ENCODE measurements at places on chromosomes 2 and 18.

DNA sequence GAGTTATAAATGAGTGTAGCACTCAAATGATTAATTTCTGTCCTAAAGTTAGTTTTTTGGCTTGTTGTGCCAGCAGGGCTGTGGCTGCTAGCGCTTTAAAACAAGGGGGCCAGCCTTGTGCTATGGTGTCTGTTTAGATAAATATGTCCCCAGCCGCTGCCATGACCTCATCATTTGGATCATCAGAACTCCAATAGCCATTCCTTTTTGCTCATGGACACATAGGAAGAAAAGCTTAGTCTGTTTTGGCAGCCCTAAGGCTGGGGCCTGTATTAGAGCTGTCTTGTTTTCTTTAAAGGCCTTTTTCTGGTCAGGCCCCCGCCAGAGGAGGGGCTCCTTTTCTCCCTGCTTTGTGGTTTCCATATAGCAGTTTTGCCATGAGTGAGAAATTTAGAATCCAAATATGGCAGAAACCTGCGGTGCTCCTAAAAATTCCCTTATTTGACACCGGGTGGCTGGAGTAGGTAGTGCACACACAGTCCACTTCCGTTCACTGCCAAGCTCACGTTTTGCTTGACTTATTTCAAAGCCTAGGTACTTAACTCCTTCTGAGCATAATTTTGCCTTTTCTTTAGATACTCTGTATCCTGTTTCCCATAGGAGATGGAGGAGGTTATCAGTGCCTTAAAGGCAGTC is 60.4 kb upstream of the SLC35G4 start:
- DNase-seq: no peak

- DNase-seq: no peak
These were observed 292.4 kb downstream of the SP3 start for GRCh38 chr2:173672573-173673340.

DNA sequence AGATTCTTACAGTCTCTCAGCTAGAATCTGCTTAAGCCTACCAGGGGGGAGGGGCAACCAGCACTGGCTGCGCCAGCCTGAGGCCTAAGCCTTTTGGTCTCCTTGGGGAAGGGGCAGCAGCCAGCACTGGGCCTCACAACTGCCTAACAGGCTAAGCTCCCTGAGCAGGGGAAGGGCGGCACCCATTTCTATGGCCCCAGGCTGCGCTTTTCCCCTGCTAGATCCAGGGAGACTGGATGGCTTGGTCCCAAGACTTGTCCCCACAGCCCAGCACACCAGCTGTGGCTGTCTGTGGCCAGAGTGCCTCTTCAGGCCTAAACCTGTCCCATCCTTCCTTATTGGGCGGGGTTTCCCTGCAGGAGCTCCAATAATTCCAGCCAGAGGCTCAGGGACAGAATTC is 1230.3 kb upstream of the CRIM1 start:
- DNase-seq: no peak

GRCh38 chr18:31241900-31242409 is 76.0 kb upstream of the DSG1 start:
- no peak for DNase-seq

DNA sequence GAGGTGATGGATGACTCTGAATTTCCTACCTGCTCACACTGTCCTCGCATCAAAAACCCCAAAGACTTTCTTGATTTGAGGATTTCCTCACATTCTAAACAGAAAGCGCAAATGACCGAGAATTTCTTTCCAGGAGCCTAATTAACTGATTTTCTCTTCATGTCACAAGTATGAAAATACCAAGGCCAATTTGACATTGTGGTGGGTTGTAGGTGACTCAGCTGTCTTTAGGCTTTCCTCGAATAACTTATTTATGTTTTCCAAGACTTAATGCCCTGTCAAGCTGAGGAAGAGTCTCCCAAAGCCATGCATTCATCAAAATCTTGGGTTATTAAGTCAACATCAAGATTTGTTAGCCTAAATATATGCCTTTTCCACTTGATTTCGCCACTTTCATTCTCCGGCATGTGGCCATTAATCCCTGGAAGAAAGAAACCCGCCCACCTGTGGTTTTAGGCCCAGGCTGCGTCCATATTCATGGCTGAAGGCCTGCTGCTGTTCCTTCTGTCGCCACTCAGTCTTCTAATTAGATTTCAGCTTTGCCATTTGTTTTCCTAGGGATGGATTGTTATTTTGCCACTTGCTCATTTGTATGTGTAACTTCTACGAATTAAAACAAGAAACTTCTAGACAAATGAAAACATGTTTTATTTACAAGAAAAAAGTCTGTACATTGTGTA is 84.9 kb downstream of the ST6GAL2 start:
- DNase-seq: no peak

- no peak for DNase-seq
These were observed 253.1 kb upstream of the NXPH2 start for GRCh38 chr2:139033300-139033699.

DNA sequence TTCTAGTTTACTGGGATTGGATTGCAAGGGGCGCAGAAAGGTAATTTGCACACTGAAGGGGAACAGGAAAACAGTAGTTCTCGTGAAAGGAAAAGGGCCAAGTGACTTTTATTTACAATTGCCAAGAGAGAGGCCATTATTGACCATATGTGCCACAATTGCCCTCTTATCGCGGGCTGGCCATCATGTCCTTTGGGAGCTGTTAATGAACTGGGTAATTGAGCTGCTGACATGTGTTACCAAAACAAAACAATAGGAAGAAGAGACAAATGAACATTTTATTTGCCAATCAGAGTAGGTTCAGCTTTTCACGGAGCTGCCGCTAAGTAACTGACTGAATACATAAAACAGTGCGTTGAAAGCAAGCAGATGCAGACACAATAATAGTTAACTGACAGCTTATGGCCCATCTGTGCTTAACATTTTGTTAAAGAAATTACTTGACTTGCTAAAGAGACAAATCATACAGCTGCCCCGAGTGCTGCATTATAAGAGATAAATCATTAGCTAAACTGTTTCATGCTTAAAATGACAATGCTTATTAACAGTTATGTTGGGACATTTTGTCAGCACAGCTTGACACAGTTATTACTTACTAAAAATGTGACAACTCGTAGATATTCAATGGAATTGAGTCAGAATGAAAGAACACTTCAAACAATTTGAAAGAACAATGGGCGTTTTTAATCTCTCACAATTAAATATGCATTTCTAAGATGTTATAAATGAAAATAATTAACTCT is 57.5 kb downstream of the PAX3 start:
- no peak for DNase-seq

DNA sequence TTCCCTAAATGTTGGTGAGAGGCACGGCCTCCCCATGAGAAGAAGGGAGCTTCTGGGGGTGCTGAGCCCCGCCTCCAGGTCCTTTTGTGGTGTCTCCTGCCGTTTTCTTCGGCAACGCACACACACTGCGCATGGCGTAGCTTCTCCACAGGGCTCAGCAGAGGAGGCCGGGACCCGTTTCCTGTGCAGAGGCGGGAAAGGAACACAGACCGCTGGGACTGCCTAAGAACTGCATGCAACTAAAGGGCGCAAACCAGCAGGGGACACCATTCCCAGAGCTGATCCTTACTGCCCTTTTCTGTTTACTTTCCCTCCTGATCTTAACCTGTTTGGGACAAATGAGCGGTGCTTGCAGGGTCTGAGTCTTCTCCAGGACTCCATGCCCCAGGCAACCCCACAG is 90.3 kb upstream of the CAPN13 start:
- DNase-seq: no peak

DNA sequence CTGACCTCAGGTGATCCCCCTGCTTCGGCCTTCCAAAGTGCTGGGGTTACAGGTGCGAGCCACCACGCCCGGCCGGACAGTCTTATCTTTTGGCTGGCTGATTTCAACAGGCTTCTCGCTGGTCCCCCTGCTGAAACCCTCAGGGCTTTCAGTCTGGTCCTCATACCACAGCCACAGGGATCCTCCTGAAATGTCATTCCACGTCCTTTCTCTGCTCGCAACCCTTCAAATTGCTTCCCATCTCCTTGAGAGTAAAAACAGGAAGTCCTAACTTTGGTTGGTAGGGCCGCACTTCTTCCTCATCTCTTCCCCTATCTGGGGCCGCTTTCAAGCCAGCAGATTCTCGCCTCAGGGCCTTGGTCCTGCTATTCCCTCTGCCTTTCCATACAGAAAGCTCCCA is 1.4 kb upstream of the CAB39 start:
- no peak for DNase-seq

- DNase-seq: no peak
These were observed 52.3 kb upstream of the ROCK1 start for GRCh38 chr18:21163647-21164547.

DNA sequence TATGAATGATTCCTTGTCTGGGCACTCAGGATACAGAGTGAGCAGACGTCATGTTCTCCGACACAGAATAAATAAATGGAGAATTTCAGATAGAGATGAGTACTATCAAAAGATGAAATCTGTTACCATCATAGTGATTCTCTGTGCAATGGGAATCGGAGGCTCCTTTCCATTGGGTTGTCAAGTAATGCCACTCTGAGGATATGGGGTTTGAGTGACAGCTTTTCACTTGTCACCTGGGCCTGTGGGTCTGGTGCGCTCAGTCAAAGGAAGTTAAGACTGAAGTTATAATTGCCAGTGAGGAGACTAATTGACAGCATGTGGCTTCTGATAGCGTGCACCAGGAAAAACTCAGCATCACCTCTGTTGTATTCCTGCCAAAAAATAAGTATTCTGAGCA is 387.2 kb downstream of the SOX11 start:
- no peak for DNase-seq

GRCh38 chr2:3008561-3008960 is 369.1 kb downstream of the EIPR1 start:
- no peak for DNase-seq

- DNase-seq: no peak
These were observed 35.6 kb upstream of the B3GNT7 start for GRCh38 chr2:231359948-231360347.

DNA sequence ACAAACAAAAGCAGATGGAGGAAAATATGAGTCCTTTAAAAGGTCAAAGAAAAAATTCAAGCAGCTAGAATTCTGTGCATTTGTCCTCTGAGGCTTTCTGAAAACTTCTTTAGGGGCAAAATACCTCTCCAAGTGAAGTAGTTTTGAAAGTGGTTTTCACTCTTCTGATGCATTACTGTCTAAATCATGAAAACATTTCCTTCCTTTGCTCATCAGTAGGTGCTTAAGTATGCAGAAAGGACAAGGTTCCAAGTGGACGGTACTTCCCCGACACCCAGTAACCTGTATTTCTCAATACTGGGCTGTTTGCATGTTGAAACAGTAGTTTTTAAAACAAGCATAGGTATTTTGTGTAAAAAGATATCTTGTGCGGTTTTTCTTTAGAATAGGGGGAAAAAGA is 189.1 kb upstream of the ERBB4 start:
- DNase-seq: no peak

- no peak for DNase-seq
These were observed at the start of gene ECEL1 for GRCh38 chr2:232487385-232488096. TSS of gene ECEL1 (minus strand) at chr2:232487834. CDS start at chr2:232486653, 1,181 bp downstream.

- no peak for DNase-seq
These were observed 123.1 kb downstream of the PRPF40A start for GRCh38 chr2:152594022-152594766.

GRCh38 chr2:61016392-61017002 is 1.0 kb upstream of the PEX13 start:
- DNase-seq: no peak

DNA sequence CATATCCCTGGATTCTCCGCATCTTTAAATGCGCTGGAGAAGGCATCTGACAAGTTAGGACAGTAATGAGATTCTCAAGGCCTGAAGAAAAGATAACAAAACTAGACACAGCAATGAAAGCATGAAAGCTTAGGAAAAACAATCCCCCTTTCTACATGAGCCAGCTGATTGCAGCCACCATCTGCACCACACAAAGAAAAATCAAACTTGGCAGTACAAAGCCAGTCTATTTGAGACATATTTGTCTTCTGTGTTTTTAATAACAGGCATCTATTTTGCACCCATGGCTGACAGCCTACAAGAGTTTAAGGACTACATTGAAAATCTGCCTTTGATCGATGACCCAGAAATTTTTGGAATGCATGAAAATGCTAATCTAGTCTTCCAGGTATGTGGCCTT is 83.6 kb downstream of the TRABD2A start:
- no peak for DNase-seq

DNA sequence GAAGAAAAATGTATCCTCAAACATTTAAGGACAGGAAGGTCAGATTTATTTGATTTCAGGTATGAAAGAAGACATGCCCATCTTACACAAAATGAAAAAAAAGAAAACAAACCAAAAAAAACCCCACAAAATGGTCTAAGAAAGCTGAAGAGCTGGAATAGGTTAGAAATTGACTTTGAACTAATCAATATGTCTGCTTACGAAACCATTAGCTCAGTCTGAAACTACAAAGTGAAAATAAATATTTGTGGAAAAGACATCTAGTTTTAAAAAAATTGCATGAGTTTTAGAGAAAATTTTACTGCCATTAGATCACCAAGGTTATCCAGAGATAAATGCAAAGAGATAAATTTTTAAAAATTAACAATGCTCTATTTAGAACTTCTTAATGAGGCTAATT is 125.3 kb downstream of the TMEFF2 start:
- DNase-seq: no peak

DNA sequence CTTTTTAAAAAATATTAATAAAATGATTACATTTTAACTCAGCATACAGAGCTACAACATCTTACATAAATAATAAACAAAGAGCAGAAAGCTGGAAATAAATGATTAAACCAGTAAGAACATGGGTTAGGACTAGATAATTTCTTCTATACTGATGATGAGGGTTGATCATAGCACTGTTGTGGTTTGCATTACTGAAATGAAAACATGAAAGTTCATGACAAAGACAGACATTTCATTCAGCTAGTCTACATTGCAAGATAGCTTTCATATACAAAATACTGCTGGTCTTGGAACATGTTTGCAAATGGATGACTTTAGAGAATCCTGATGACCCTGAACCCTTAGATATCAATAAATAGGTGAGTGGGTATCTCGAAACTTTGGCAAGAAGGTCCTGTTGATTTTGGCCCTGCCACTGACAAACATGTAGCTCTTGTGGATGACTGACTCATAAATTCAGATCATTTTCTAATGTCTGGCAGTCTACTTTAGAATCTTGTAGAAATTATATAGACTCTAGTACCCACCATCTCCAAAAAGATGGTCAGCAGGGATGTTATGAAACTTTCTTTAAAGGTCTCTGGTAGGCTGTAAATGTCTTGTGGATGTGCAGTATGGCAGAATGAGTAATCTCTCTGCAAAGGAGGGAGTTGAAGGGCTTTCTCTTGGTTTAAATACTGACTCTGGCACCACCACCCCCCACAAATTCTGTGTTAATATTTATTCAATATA is 15.5 kb upstream of the CDC42EP3 start:
- DNase-seq: no peak

- DNase-seq: no peak
These were observed 86.8 kb downstream of the FMNL2 start for GRCh38 chr2:152421521-152422370.

DNA sequence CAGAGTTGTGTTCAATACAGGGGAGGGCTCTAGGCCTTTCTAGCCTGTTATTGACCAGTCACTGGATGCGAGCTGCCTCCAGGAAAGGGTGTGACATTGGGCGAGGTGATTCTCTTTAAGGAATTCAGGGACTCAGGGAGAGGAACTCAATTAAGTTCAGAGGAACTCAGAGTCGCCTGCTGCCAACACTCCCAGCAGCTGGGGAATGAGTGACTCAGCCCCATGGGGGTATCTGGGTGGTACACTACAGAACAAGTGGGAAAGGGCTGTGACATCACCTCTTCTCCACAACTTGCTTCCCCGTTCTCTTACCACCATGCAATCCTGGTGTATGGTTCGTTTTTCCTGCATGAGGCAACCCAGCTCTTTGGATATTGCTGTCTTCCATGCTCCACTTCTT is 50.4 kb upstream of the CYRIA start:
- DNase-seq: no peak

Measured in stimulated activated CD8-positive, alpha-beta memory T cell treated with anti-CD3 and anti-CD28 coated beads, Interleukin-12 subunit alpha, Interleukin-12 subunit beta, amount 100 ng/mL, for 1 hour (primary cell).